ENCODE measurements at places on chromosomes 2 and 18.

DNA sequence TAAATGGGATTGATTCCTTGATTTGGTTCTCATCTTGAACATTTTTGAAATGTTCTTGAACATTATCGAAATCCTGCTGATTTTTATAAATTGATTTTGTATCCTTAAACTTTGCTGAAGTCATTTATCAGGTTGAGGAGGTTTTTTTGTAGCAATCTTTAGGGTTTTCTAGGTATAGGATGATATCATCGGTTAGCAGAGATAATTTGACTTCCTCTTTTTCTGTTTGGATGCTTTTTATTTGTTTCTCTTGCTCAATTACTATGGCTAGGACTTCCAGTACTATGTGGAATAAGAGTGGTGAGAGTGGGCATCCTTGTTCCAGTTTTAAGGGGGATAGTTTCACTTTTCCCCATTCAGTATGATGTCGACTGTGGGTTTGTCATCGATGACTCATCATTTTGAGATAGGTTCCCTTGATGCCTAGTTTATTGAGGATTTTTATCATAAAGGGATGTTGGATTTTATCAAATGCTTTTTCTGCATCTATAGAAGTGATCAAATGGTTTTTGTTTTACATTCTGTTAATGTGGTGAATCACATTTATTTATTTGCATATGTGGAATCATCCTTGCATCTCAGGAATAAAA is 201.5 kb upstream of the ZSWIM2 start:
- no peak for DNase-seq

DNA sequence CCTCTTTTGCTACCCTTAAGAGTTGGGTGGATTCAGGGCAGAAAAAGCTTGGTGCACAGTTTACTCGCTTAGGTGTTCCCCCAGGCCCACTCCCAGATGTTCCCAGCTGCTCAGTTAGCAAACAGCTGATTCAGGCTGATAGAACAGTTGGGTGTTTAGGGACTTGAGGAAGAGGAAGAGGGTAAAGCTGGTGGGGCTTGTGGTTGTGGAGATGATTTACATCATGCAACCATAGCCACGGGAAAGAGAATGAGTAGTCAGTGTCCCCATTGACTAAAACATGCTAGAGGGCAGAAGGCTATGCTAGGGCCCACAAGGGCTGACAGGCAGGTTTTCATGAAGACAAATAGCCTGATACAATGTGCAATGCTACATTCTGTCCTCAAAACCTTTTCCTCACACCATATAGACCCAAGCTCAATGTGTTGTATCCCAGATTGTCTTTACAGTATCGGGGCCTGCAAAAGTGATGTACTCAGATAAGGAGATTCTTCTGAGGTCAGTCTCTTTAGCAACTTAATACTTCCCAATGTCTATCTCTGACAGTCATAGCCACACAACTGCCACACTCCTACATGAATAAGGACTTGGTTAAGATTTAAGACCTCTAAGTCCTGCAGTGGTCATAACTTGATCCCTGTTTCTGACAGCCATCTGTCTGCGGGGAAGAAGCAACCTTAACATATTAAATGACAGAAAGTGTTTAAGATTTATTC is 15.6 kb downstream of the COLEC12 start:
- DNase-seq, result no peak

DNA sequence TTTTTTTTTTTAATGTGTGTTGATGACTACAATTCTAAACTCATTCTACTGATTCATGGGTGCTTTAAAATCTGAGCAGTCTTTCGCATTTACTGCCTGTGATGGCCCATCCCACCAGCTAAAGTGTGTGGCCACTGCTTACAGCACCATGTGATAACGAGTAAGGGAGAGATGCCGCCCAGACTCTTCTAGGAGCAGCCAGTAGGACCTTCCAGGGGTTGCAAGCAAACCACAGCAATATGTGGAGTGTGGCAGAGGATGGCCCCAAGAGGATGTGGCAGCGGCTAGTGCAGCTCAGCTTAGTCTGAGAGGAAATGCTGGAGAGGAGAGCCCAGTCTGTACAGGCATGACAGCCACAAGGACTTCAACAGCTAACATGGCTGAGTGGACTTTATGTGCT is 14.9 kb downstream of the IL1B start:
- no peak for DNase-seq

DNA sequence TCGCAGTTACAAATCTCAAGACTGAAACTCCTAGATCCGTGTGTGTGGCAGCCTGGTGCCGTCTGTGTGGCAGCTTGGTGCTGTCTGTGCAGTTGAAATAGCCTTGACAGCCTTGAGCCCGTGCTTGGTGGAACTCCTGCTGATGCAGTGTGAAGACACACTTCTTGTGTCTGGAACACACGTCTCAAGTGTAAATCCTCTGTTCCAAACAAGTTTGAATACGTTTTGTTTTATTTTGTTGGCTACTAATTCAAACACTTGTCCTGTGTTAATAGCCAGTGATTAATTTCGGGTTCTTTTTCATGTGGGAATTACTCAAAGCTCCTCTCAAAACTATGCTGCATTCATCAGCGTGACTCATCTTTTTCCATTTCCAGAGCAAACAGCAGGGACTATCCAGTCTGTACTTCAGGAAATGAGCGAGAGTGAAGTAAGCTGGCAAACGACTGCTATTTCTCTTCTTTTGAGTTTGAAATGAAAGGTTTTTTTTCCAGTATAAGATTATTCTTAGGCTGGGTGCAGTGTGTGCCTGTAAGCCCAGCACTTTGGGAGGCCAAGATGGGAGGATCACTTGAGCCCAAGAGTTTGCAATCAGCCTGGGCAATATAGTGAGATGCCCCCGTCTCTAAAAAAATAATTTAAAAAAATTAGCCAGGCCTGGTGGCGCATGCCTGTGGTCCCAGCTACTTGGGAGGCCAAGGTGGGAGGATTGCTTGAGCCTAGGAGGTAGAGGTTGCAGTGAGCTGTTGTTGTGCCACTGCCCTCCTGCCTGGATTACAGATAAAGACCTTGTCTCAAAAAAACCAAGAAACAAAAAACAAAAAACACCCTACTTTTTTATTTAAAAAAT is 152.9 kb downstream of the SPP2 start:
- DNase-seq, result no peak
